Iris pigment epithelial cell (primary cell): ENCODE measurements at places on chromosomes 16 and 17.

DNA sequence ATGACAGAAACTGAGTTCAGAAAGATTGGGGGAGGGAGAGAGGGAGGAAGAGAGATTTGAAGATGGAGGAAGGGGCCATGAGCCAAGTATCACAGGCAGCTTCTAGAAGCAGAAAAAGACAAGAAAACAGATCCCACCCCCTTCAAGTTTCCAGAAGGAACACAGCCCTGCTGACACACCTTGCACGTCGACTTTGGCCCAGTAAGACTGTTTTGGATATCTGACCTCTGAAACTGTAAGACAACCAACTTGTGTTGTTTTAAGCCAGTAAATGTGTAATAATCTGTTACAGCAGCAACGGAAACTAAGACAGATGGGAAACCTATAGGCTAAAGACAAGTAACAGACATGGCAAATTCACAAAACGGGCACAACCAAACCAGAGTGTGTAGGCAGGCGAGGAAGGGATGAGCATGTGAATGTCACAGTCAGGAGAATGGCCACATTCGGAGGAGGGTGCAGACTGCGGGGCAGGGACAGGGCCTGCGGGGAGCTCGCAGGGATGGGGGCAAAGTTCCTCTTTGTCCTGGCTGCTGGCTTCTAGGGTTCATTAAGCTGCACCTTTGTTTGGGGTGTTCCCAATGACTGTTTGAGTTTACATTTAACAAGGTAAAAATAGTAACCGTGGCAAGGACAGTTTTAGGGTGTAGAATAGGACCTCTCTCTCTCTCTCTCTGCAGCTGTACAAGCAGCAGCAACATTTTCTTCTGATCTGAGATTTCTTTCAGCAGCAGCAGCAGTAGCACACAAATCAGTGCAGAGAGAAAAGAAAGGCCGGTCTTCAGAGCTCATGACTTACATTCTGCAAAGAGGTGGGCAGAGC, 18.3 kb upstream of the ATP2C2 start:
- no peak for DNase-seq

DNA sequence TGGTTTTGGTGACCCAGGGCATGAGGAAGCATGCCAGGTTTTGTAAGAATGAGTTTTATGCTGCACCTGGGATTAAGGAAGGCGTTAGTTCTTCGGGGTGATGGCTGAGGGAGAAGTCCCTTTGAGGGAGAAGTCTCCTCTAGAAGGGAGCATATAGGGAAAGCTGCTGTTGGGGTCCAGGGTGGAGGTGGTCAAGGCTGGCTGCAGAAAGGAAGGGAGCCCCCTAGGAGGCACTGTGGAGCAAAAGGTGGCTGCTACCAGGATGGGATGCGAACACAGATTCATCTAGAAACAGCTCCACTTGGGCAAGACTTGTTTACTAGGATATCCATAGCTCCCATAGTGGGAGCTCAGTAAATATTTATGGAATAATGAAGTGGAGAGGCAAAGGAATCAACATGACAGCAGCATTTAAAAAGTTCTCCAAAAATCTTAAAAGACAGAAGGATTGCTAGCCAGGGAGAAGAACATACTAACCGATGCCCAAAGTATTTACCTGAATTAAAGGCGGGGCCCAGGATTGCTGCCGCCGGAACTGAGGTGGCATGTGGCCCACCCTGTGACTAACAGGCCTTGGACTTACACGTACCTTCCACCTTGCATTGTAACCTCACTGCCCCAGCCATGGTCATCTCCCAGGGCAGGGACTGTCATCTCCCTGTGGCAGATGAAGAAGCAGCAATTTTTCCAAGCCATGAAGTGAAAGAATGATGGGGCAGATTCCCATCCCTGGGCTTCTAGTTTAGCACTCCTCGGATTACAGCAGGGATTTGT, 7.1 kb upstream of the LPCAT2 start:
- DNase-seq, result no peak

DNA sequence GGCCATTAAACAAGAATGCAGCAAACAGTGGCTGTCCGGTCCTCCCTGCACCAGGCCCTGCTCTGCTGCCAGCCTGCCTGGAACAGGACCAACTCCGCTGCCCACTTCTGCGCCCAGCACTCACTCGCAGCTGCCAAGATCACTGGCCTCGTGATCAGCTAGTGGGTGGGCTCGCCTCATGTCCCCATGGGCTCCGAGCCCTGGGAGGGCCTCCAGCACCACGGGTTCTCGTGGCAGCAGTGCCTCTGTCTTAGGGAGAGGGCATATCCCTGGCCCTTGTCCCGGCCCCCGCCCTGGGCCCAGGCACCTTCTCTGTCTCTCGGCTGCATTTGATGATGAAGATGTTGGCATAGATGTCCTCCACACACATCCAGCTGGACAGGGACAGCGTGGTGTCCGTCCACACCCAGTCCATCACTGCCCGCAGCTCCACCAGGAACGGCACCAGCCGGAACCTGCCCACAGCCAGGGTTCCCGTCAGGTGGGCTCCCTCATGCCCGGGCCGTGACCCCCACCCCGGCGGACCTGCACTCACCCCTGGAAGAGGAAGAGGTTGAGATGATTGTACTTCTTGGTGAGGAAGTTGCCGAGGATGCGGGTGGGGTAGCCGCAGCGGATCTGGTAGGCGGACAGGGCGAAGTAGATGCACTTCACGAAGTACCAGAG, 13.1 kb downstream of the CTU2 start:
- DNase-seq, result no peak

DNA sequence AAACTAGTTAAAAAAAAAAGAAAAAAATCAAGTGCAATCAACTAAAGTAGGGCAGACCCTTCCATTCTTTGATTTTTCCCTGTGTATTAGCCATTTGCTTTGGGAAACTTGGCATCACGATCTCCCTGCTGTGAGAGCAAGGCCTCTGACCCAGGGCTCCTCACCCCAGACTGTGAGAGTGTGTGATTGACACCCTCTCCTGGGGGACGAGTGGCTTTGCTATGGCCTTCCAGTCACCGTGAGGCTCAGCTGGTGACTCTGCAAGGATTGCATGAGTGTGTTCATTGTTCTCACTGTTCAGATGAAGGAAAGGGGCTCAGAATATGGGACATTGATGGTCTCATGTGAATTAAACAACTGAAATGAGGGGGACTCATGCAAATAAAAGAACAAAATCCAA, 69.0 kb upstream of the BCAR1 start:
- no peak for DNase-seq

DNA sequence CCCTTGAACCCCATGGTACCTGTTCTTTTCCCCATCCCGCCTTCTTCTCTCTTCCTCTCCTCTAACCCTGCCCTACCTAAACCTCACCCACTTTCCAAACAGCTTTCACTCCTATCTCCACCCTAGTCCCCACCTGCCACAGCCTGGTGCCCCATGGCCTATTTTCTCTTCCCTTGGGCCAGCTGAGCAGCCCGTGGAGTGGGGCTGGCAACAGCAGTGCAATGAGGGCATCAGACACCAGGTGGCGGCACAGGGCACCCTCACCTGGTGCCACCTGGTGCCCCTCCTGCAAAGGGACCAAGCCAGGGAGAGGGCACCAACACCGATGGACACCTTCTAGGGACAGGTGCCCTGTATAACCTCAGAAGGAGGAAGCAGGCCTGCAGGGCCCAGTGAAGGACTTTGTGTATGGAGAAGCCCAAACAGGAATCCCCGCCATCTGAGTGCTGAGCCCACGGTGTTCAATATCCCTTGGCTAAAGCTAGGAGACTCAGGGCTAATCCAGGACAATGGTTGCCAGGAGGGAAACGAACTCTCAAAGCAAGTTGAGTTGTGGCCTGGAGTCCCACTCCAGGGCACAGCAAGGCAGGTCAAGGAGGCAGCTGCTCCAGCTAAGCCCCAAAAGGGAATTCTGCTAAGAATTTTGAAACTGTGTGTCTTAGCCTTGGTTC, 4.0 kb upstream of the ABCC3 start:
- DNase-seq, result no peak

- DNase-seq, result no peak
These were observed 81.3 kb upstream of the IRX6 start for GRCh38 chr16:55242667-55243066.

- DNase-seq, result no peak
These were observed 44.7 kb downstream of the TMEM132E start for GRCh38 chr17:34623856-34624766.

GRCh38 chr16:88798772-88799455, 4.7 kb upstream of the CDT1 start:
- DNase-seq, result no peak

DNA sequence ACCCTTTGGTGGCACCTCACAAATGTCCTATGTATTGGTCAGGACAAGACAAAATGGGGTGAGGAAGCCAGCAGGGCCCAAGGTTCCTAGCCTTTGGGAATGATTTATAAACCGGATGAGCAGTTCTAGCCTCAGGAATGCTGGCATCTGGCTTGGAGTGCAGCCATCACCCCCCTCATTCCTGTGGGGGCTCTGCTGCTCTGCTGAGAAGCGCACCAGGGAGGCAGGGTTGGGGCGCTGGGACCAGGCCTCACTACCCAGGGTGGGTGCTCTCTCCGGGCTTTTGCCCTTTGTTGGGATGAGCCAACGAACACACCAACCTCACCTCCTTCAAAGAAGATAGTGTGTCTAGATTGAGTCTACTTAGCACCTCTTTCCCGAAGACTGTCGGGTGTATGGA, 39.2 kb downstream of the TMEM11 start:
- peak; percentile 60 for DNase-seq

- no peak for DNase-seq
These were observed 52.9 kb downstream of the SNX11 start for GRCh38 chr17:48160177-48161081.

GRCh38 chr17:63998050-63998720, at the start of gene PRR29:
Gene PRR29, plus strand, starts transcription at chr17:63998351. Its CDS starts 14 bp downstream, at chr17:63998365.
- peak; percentile 31 for DNase-seq

DNA sequence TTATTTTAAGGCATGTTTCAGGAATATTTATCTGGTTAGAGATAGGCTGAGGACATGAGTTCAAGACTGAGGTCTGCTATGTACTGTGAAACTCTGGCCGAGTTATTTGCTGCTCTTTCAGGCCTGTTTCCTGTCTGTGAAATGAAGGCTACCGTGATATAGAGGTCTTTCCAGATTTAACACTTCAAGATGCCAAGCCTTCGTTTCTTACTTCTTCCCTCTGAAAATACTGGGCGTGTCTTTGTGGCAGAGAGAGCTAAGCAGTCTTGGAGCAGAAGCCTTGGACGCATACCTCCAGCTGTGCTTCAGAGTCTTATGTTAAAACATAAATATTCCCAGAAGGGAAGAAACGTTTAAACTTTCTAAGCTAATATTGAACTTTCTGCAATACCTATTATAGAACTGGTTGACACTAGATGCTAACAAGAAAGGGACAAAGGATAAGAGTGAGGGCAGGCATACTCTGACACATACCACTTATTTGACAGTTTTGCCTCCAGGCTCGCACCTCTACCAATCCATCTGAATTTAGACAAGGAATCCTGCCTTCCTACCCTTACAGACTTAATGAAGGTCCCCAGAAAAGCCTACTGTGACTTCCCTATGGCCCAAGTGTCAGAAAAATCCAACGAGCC, 17.5 kb downstream of the WIPI1 start:
- no peak for DNase-seq

DNA sequence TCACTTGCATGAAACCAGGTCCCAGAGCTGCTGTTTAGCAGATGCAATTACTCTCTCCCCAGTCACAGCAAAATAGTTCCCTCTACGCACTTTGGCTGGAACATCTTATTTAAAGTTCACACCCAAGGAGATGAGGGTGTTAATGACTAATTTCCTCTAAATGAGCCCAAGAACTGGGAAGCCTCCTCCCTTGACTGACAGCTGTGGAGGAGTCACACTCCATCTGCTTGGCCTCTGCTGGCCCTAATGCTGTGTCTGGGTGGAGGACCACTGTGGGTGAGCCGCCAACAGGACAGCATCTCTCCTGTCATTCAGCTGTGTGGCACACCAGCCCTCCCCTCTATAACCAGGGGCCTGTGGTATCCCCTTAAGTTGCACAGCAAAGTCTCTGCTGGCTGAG, 115.4 kb downstream of the SHISA6 start:
- no peak for DNase-seq

GRCh38 chr17:68418876-68419275, 38.4 kb downstream of the WIPI1 start:
- no peak for DNase-seq

GRCh38 chr17:17915183-17915582, 57.0 kb downstream of the TOM1L2 start:
- DNase-seq, result no peak

DNA sequence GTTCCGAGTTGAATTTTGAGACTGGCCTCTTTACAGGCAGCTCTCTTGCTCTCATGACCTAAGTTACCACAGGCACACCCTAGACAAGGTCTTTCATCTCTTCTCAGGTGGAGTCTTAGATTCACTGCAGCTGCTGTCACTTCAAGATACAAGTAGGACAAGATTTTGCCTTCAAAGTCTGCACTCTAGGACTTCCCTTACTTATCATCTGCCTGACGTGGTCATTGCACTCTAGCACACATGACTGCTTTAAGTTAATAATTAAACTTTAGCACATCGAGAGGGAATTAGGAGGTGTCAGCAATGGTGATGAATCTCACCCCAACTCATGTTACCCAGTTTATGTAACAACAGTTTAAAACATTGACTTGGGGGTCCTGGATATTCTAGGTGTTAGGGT, 25.6 kb downstream of the RNF135 start:
- DNase-seq, result no peak

DNA sequence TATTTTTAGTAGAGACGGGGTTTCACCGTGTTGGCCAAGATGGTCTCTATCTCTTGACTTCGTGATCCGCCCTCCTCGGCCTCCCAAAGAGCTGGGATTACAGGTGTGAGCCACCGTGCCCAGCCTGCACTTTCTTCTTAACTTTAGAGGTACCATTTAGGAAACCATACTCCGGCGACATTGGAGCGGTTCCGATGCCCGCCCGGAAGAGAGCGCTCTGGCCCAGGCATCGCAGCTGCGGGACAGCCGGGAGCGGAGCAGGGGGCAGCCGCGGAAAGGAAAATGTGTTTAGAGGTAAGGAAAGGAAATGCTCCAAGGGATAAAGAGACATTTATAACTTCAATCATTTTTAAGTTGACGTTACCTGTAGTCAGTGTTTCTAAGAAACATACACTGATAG, 6.0 kb upstream of the HS3ST3B1 start:
- DNase-seq, result no peak

GRCh38 chr17:27461192-27461859, 5.1 kb downstream of the KSR1 start:
- DNase-seq, result no peak

GRCh38 chr17:79192503-79193351, 118.1 kb downstream of the ENGASE start:
- DNase-seq, result peak; percentile 22

DNA sequence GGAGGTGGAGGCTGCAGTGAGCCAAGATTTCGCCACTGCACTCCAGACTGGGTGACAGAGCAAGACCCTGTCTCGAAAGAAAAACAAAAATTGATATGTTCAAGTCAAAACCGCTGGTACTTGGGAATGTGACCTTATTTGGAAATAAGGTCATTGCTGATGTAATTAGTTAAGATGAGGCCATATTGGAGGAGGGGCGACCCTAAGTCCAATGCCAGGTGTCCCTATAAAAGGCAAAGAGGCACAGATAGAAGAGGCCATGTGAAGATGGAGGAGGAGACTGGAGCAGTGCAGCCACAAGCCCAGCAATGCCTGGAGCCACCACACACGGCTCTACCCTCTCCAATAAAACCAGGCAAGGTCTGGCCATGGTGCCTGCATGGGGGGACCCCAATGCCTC, 50.8 kb upstream of the JPH3 start:
- no peak for DNase-seq
